Right cardiac atrium (tissue), 5 donors: ENCODE measurements at places on chromosomes 5 and 9. TPM values are rescaled to one million over a fixed set of nuclear protein-coding genes. Genes with fewer than 3 reads are reported as not detected.

VDAC1 gene
- 340 TPM for total RNA-seq

PRSS3 gene
- not detected for total RNA-seq

ADGRD2 gene
- total RNA-seq = 0.29 TPM

KYAT1 gene
- 12.1 TPM for total RNA-seq

NR2F1-AS1 gene
- total RNA-seq = 10.9 TPM

SLC1A1 gene
- 1.1 TPM for total RNA-seq

ANKRD33B gene
- total RNA-seq = 2.2 TPM

ASB6 gene
- 10.7 TPM for total RNA-seq

FOXI1 gene
- not detected for total RNA-seq

MORN5 gene
- total RNA-seq = not detected

NMUR2 gene
- total RNA-seq = 0.62 TPM

ENTPD8 gene
- not detected for total RNA-seq

F2RL2 gene
- total RNA-seq = 0.11 TPM

HARS2 gene
- 16.5 TPM for total RNA-seq

F12 gene
- 0.23 TPM for total RNA-seq

MLLT3 gene
- 14.0 TPM for total RNA-seq

DDX41 gene
- total RNA-seq = 36.0 TPM

TMEM215 gene
- 0.29 TPM for total RNA-seq

OR1J2 gene
- not detected for total RNA-seq

COL15A1 gene
- 87.1 TPM for total RNA-seq

- DNase-seq = no peak
Measured at GRCh38 chr9:69499407-69499806, 172.8 kb downstream of the APBA1 start.

- peak; percentile 19 for DNase-seq
Measured at GRCh38 chr5:41122459-41122858, 51.3 kb upstream of the MROH2B start.

- DNase-seq = no peak
Measured at GRCh38 chr5:129141696-129142095, 47.1 kb downstream of the ISOC1 start.

GRCh38 chr5:142849466-142849865 is 79.3 kb downstream of the ARHGAP26 start:
- DNase-seq = no peak

GRCh38 chr5:142319560-142320429 is 5.0 kb downstream of the SPRY4 start:
- no peak for DNase-seq

GRCh38 chr9:107587191-107587963 is 97.8 kb upstream of the KLF4 start:
- DNase-seq = peak; percentile 78

DNA sequence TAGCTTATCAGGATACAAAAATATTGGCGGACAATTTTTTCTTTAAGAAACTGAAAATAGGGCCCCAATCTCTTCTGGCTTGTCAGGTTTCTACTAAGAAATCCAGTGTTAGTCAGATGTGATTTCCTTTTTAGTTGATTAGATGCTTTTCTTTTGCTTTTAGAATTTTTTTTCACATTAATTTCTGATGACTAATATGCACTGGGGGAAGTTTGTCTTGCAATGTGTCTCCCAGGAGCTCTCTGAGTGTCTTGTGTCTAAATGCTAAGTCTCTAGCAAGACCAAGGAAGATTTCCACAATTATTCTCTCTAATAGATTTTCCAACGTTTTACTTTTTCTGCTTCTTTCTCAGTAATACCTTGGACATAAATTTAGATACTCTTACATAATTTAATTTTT is 559.8 kb upstream of the TYRP1 start:
- DNase-seq = no peak

- DNase-seq = no peak
Measured at GRCh38 chr5:38403406-38403805, 145.0 kb downstream of the EGFLAM start.

GRCh38 chr5:161086461-161086860 is 234.4 kb upstream of the ATP10B start:
- no peak for DNase-seq

DNA sequence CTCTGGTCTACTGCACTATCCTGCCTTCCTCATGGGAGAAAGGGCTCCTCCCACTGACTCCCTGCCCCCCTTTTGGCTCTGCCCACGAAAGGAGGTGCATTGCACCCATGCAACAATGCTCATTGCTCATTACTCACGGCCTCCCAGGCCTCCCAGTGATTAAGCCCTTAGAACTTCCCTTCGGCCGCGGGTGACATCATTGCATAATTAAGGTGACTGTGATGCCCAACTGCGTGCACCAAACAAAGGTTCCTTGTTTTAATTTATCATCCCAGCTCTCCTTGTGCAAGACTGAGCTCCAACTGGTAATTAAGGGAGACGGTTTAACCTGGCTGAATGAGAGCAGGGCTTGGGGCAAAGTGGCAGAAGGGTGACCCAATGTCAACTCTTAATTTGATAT is 180.4 kb downstream of the GAS1 start:
- DNase-seq = peak; percentile 42

DNA sequence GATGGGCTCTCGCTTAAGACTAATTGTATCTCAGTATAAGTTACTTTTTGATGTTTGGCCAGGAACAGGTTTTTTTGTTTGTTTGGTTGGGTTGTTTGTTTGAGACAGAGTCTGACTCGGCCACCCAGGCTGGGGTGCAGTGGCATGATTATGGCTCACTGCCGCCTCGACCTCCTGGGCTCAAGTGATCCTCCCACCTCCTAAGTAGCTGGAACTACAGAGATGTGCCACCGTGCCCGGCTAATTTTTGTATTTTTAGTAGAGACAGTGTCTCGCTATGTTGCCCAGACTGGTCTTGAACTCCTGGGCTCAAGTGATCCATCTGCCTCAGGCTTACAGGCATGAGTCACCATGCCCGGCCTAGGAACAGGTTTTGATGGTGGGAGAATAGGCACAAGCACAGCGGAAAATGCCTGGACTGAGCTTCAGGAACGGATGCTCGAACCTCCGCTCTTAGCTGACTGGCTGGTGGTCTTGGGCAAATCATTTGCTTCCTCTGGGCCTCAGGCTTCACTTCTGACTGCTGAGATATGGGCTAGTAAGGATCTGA is 11.4 kb upstream of the SYNPO start:
- no peak for DNase-seq

- DNase-seq = no peak
Measured at GRCh38 chr5:37683072-37683471, 156.8 kb downstream of the GDNF start.

- DNase-seq = no peak
Measured at GRCh38 chr5:133261993-133262392, 210.2 kb downstream of the HSPA4 start.

DNA sequence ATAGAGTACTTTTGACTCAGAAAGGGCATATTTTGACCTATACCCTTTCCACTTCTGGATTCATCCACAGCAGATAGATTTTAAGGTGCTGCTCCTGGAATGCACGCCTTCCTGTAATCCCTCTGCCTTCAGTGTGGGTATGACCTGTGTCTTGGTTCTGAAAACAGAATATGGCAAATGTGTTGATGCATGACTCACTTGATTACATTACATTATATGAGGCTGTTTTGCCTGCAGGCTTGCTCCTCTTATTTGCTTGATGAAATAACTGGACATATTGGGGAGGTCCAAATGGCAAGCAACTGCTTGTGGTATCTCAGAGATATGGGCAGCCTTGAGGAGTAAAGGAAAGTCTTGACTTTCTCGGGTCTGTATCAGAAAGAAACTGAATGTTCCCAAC is 468.6 kb downstream of the CDH18 start:
- DNase-seq = no peak

GRCh38 chr9:37512437-37512836 is 26.7 kb downstream of the POLR1E start:
- DNase-seq = no peak

GRCh38 chr9:14992081-14992480 is 81.9 kb upstream of the FREM1 start:
- no peak for DNase-seq

- DNase-seq = no peak
Measured at GRCh38 chr9:131663288-131663687, 76.6 kb downstream of the RAPGEF1 start.

DNA sequence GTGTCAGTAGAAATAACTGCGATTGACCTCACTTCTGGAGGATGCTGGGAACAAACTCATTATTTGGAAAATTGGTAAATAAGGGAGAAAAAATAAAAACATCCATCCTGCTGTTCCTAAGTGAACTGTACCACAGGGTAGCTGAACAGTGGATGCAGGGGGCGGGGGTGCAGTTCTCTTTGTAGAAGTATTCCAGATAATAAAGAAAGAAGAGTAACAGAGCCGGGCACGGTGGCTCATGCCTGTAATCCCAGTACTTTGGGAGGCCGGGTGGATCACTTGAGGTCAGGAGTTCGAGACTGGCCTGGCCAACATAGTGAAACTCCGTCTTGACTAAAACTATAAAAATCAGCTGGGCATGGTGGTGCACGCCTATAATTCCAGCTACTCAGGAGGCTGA is 132.1 kb downstream of the COL23A1 start:
- no peak for DNase-seq

DNA sequence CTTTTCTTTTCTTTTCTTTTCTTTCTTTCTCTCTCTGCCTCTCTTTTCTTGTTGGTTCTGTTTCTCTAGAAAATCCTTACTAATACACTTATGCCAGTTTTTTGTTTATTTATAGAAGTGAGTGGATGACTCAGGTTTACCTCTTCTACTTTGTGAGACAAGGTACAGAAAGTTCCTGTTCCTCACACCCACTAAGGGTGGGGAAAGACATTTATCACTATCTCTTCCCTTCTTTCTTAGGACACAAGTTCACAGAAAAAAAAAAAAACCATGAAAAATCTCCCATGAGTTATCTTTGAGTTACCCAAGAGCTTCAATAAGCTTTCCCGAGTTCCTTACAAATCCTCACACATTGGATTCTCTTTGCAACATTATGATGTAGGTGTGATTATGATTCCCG is 60.9 kb upstream of the CD180 start:
- no peak for DNase-seq

DNA sequence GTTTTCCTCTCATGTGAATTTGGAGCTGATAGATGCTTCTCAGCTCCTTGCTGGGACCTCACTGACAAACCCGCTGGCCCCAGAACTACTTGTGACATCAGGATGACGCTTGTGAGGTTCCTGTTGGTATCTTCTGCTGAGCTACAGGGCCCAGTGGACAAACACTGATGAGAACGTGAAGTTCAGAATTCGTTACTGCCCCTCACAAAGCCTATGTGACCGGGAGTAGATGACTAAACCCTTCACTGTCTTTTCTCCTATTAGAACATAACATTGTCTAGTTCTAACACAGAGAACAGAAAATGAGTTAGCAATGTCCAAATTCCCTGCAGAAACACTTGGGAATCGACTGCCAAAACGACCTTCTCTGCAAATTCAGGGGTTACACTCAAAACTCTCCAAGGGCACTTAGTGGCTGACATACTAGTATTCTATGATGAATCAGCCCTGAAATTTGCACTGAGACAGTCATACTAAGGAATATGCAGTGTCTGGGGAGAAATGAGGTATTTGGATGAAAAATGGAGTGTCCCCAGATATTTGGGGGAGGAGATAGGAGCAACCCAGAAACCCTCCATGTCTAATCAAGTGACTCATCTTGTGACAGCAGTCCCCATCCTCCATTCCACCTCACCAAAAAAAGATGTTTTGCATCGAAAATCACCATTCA is 143.2 kb upstream of the TRIM32 start:
- DNase-seq = peak; percentile 77

- peak; percentile 76 for DNase-seq
Measured at GRCh38 chr5:14108170-14108996, 34.8 kb upstream of the TRIO start.

- no peak for DNase-seq
Measured at GRCh38 chr5:148820461-148821395, 5.7 kb upstream of the ADRB2 start.

DNA sequence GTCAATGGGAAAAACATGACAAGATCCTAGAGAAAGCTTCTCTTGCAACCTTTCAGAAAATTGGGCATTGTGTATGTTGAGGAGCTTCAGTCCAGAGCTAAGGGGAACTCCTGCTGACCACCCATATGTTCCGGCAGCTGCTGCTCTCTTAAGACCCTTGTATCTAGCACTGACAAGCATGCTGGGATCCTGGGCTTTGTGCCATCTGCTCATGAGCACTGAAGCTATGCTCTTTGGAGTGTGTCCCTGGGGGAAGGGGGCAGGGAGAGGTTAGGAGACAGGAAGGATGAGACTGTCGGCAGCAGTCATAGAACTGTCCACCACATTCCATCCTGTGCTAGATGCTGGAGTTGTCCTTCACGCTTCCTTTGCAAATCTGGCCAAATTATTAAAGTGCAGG is 109.3 kb downstream of the JAKMIP2 start:
- DNase-seq = no peak

DNA sequence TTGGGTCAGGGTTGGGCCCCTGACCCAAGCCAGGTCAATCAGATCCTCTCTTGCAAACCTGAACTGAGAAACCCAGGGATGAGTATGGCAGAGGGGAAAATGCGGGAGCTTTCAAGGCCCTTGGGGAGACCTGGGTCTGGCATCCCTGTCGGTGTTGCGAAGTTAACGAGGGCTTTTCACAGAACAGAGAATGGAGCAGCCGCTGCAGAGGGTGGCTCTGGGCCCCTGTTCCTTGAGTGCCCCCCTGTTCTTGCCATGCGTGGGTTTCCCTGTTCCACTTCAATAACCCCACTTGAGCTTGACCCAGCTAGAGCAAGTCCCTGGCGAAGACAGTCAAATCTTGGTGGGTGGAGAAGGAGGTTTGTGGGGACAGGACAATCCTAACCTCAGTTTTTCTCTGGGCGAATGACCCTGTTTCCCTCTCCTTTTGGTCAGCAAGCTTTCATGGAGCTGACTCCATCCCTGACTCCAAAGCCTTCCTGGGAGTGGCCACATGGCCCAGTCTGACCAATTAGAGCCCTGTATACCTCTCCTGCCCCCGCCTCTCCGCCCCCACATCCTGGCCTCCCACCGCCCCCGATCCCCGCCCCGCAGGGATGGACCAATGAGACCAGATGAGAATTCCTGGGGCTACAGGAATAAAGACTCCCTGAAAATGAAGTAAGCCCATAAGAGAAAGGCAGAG is 2.9 kb upstream of the VDAC1 start:
- DNase-seq = peak; percentile 60

DNA sequence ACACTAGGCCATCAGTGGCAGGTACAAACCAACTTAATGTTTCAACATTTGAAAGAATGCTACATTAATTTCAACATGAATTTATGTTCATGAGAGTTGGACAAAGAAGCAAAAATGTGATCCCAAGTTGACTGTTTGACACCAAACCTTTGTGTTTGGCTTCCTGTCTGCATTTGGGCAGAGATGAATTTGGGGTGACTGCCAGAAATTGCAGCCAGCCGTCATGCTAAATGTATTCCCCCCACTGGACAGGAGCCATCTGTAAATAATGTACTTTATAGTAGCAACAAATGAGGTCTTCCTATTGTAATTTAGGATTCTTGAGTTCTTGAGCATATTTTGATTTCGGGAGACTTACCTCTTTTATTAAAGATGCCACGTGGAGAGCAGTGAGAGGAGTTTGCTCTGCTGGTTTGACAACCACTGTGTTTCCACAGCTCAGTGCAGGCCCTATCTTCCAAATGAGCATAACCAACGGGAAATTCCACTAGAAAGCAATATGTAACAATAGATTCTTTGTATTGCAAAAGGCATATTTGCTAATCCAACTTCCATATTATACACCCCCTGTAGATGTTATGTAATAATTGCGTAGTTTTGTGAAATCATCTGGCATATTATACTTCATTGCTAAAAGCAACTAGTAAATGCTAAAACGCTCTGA is 27.6 kb downstream of the ALDH1A1 start:
- no peak for DNase-seq

GRCh38 chr5:124741711-124742496 is 4.5 kb downstream of the ZNF608 start:
- no peak for DNase-seq

- DNase-seq = no peak
Measured at GRCh38 chr5:71872311-71872864, 153.3 kb downstream of the CARTPT start.

- no peak for DNase-seq
Measured at GRCh38 chr9:134278974-134279640, 47.1 kb upstream of the RXRA start.
